ENCODE measurements at places on chromosomes 7 and 10.

GRCh38 chr10:88456730-88457129 is 126.4 kb downstream of the RNLS start:
- DNase-seq: no peak

GRCh38 chr7:14013898-14014297 is 24.4 kb upstream of the ETV1 start:
- no peak for DNase-seq

GRCh38 chr10:12635127-12635541 is 285.8 kb downstream of the CAMK1D start:
- no peak for DNase-seq

- no peak for DNase-seq
Observed at GRCh38 chr10:18159557-18159956, 19.3 kb downstream of the CACNB2 start.

- DNase-seq: no peak
Observed at GRCh38 chr10:58293989-58294388, 25.0 kb downstream of the CISD1 start.

DNA sequence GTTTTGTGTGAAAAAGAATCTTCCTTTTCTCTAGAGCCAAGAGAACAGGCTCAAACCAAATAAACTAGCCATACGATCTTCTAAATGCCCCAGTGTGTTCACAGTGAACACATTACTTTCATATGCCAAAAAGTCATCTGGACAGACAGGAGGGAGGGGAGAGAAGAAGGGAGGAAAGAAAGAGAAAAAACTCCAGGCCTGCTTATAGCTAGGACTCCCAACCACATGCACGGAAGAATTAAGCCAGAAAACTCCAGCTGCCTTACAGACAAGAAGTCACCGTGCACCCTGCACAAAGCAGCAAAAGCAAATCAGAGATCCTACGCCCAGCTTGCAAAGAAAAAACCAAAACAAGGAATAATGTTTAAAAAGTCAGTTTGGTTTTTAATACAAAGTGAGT is 34.3 kb downstream of the SNX8 start:
- DNase-seq: no peak

- no peak for DNase-seq
Observed at GRCh38 chr10:19629567-19629966, 186.7 kb upstream of the PLXDC2 start.

GRCh38 chr7:92205987-92206386 is 27.0 kb upstream of the LRRD1 start:
- DNase-seq: no peak

- no peak for DNase-seq
Observed at GRCh38 chr10:113011592-113012374, 61.7 kb downstream of the TCF7L2 start.

DNA sequence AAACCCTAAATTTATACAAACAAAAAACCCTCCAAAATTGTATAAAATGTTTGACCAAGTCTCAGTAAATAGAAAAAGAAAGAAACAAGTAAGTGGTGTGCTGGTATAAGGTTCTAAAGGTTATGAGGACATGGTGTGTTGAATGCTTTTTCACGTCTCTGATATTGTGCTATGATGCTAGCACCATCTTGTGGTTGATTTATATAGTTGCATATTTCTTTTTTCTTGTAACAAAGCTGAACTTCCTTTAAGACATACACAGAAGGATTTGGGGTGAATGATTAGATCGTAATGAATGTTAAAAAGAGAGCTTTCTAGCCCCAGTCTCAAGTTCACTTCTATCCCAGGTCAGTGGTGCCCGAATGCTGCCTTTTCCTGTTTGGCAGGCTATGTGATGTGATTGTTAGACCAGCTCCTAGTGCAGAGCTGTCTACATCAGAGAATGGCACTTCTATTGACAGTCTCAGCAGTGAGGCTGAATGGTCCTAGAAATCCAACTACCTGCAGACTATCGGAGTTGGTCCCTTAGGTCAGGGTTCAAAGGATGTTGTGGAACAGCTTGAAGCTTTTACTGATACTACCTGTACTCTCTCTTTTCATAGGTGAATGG is 25.0 kb downstream of the VTI1A start:
- DNase-seq: peak; percentile 39

DNA sequence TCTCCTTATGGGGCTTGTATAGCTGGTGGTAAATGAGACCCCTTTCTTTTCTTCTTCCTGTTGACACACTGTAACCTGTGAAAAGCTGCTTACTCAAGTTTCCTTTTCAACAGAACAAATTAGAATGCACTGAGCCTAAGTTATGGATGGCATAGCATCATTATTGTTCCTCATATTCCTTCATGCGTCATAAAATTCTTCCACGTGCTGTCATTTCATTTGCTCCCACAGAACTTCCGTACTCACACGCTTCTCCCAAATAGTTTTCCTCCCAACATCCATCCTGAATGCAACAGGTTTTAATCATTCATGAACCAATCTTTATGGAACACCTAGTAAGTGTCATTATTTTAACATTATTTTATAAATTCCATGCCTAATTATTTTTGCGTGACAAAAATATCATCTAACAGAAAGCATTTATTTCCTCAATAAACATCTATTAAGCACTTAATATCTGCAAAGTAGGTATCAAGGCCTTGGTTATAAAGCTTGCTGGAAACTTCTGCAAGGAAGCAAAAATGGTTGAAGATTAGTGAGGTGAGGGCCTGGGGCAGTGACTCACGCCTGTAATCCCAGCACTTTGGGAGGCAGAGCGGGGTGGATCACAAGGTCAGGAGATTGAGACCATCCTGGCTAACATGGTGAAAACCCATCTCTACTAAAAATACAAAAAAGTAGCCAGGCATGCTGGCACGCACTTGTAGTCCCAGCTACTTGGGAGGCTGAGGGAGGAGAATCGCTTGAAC is 18.9 kb upstream of the SEPTIN7 start:
- DNase-seq: no peak

DNA sequence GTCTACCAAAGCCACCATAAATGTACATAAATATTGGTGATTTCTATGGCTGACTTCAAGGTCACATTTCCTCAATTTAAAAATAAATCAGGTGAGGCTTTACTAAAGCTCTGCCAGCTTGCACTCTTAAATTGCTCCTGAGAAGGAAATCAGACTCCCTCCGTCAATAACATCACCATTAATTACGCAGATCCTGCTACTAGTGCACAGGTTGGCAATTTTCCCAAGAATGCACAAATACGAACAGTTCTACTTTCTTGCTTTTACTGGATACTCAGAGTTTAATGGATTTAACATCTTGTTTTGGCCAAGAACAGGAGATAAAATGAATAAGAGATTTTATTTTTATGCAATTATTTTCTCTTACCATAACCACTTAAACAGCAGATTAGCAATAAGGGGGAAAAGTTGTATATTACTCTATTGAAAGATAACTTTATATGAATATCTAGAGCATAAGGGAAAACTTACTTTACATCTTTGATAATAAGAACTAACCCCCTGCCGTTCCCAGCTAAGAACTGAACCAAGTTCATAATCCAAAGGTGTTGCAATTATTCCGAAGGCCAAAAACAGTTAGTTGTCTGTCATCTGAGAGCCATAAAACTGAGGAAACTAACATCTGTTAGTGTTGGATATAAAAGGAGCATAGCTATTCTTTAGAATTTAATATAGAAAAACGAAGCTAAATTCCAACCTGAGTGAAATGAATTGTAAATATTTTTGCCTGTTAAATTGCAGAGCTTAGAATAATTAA is 140.5 kb downstream of the TWIST1 start:
- no peak for DNase-seq

DNA sequence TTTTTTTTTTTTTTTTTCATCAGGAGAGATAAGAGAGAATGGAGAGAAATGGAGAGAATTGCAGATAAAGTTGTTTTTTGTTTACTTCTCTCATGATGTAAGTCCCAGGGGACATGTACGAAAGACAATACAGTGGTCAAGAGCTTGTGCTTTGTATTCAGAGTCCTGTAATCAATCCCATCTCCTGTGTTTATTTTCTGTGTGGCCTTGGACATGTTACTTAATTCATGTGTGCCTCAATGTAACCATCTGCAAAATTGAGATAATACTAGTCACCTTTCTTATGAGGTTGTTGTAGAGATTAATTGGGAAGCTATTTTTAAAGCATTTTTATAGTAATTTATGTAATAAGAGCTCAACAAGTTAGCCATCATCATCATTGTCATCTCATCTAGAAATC is 117.5 kb downstream of the CDK14 start:
- no peak for DNase-seq

GRCh38 chr10:115989621-115990020 is 283.4 kb downstream of the GFRA1 start:
- DNase-seq: no peak

DNA sequence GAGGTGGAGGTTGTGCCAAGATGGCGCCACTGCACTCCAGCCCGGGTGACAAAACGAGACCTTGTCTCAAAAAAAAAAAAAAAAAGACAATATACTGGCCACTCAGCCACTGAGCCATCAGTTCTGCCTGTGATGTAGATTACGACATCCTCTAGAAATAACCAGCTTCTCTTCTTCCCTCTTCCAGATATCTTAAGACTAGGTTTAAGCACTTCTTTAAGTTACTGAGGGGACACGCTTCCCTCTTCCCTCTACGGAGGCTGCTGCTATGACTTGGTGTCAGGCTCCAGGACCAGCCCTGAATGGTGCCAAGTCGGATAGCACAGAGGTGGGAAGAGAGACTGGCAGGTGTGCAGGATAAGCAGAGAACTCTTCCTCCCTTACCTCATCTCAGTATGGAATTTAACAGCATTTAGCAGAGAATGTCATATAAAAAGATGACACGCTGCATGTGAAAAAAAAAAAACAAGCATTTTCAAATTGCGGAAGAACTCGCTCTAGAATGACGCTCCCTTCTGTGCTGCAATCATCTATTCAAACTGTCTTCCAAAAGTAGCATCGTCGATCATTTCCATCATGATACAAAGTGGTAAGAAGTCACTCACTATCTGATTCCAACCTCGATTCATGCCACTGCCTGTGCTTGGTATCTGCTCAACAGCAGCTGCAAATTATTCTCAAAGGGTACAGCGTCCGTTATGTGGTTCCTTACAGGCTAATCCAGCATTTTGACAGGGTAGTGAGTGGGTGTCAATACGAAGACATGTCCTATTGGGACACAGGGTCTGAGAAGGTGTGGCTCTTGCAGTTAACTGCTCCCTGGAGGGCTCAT is 13.8 kb downstream of the DAGLB start:
- no peak for DNase-seq

GRCh38 chr7:99437946-99438572 is 539 bp downstream of the PTCD1 start:
- DNase-seq: no peak

DNA sequence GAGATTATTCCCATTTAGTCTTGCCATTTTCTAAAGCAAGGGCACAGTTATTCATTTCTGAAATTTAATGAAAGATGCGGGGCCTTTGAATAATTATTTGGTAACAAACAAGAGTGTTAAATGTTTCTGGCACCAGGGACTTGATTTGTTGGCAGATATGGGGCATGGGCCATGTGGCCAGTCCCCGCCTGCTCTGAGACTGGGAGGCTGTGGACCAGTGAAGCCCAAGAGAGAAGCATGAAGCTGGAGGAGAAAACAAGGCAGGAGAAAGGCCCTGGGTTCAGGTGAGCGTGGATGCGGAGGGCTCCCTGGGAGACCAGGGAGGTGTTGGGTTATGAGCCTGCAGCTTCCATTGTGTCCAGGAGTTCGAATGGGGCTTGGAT is 378.5 kb downstream of the TCERG1L start:
- DNase-seq: no peak

DNA sequence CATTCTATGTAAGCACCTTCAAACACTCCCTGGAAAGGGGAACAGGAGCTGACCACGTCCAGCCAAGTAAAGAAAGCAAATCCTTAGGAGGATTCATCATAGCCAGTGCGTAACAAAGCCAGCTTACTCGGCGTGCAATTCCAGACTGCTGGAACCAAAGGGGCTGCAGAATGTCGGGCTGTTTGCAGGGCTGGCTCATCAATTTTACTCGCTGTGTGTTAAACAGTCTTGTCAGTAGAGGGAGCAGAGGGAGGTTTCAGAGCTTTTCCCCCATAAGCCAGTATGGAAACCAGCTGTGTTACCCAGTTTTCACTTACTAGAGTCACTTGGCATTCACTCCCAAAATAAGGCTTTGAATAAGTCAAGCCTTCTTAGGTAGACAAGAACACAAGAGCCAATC is 127.1 kb downstream of the KMT2E start:
- peak; percentile 39 for DNase-seq

GRCh38 chr7:151459726-151460473 is 20.0 kb upstream of the CRYGN start:
- DNase-seq: peak; percentile 35

GRCh38 chr10:106089855-106090254 is 1074.7 kb downstream of the SORCS1 start:
- no peak for DNase-seq

- no peak for DNase-seq
Observed at GRCh38 chr10:132958883-132959558, 16.7 kb upstream of the CFAP46 start.

- no peak for DNase-seq
Observed at GRCh38 chr10:110069502-110069982, 61.8 kb downstream of the ADD3 start.

DNA sequence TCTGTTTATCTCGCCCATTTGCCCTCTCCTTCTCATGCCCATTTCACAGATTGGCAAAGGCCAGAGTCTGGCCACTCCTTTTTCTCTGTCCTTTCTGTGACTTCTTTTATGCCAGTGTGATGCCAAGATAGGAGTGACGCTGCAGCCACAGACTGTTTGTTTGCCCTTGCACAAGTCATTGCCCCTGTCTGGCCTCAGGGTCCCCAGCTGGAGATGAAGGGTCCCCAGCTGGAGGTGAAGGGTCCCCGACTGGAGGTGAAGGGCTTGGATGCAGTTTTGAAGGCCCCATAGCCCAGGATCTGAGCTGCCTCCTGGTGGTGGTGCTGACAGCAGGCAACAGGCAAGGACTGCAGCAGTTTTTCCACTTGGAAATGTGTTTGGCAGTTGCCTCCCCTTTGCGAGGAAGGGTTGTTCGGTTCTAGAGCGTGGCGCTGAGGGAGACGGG is 50.8 kb upstream of the SLC29A3 start:
- no peak for DNase-seq

DNA sequence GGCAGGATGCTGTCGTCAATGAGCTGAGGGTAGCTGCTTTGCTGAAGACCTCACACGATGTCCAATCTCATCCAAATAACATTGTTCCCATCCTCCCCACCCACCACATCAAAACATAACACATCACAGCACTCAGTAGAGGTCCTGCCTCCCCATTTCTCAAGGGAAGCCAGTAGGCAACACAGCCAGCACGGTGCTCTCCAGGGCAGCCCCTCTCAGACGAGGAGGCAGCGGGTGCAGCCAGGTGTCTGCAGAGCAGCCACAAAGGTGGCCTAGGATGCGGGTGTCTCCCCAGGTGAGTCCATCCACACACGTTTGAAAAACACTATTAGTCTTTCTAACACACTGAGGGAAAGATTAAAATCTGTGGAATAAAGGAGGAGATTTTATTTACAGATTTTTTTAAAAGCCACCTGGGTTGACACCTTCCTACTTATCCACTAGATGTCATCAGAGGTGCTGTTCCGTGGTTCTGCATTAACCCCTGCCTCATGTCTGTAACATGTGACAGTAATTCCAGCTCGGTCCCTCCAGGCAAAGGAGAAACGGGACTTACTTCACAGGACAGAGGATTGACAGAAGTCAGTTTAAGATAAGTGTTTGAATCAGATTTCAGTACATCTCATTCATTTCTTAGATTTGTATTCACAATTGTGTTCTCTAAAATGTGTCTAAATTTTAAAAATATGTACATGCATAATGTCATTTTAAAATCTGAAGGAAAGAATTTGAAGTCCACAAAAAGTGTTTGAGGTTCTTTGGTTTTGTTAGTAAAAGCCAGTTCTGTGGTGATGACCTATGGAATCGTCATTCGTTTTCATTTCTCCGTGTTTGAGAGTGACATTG is 68.0 kb downstream of the LANCL2 start:
- DNase-seq: peak; percentile 66

GRCh38 chr10:127738512-127739424 is 1.8 kb downstream of the FOXI2 start:
- DNase-seq: no peak
